Body of pancreas (tissue), 4 donors: ENCODE measurements at places on chromosomes 1 and 21.
A peak's percentile ranks its signal among the peaks of the same experiment; 100 is the strongest.

GRCh38 chr21:19844334-19844733, 1153.9 kb upstream of the NCAM2 start:
- no peaks in the 10 kb centered on the region for H3K4me1 ChIP-seq
- H3K27me3 ChIP-seq: no peaks in the 10 kb centered on the region
- H3K36me3 ChIP-seq: no peaks in the 10 kb centered on the region
- no peak for DNase-seq
- H3K27ac ChIP-seq: no peak overlapping the region

GRCh38 chr1:226001963-226002666, 3.0 kb upstream of the SDE2 start:
- H3K4me1 ChIP-seq: peaks cover 48% of the 10 kb centered on the region
- DNase-seq: peak; percentile 66
- H3K4me3 ChIP-seq: no peak overlapping the region
- no peaks in the 10 kb centered on the region for H3K27me3 ChIP-seq
- no peaks in the 10 kb centered on the region for H3K36me3 ChIP-seq

GRCh38 chr1:19622204-19622603, 21.9 kb upstream of the NBL1 start:
- no peak overlapping the region for H3K4me3 ChIP-seq
- H3K27me3 ChIP-seq: no peaks in the 10 kb centered on the region
- DNase-seq: no peak
- peaks cover 30% of the 10 kb centered on the region for H3K4me1 ChIP-seq
- no peak overlapping the region for H3K27ac ChIP-seq

DNA sequence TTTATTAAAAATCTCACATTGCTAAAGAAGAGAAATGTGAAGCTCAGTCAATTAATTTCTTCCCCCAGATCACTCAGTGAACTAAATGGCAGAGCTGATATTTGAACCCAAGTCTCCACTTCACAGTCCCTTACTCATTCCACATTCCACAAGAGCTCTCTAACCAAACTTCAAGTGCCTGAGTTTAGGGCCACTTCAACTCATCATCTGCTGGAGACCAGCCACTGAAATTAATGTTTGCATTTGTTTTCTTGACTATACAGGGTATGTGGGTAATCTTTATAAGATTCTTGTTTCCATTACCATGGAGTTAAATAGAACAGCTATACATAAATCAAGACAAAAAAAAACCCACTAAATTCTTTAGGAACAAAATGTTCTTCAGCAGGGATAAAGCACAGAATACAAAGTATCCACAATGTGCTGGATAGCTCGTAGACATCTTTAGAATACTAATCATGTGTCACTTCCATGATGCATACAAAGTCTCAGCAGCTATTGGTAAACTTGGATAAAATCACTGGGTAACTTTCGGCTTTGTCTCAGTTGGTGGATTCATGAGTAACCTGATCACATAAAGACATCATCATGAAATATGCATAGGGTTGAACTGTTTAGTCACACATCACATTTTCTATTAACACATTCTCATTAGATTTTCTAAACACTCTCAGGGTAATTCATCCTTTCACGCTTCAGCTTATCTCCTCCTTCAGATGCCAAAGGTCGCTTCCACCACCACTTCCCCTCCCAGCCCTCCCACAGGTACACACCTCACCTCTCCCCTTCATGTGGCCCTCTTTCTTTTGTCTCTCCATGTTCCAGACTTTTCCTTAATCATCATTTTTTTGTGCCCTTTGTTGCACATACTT, 89.8 kb downstream of the LRRC53 start:
- H3K27me3 ChIP-seq: no peaks in the 10 kb centered on the region
- no peak overlapping the region for H3K4me3 ChIP-seq
- no peaks in the 10 kb centered on the region for H3K4me1 ChIP-seq
- H3K36me3 ChIP-seq: no peaks in the 10 kb centered on the region

- H3K4me3 ChIP-seq: no peak overlapping the region
- no peak overlapping the region for H3K27ac ChIP-seq
Observed at GRCh38 chr1:205458777-205459566, 3.1 kb upstream of the BLACAT1 start.

GRCh38 chr1:185284533-185285276, 32.3 kb downstream of the IVNS1ABP start:
- no peaks in the 10 kb centered on the region for H3K27me3 ChIP-seq
- DNase-seq: no peak
- H3K36me3 ChIP-seq: no peaks in the 10 kb centered on the region
- no peaks in the 10 kb centered on the region for H3K4me1 ChIP-seq
- no peak overlapping the region for H3K27ac ChIP-seq

GRCh38 chr1:75293270-75293669, 159.1 kb downstream of the LHX8 start:
- no peak overlapping the region for H3K4me3 ChIP-seq
- no peak for DNase-seq
- no peaks in the 10 kb centered on the region for H3K36me3 ChIP-seq
- H3K27ac ChIP-seq: no peak overlapping the region
- no peaks in the 10 kb centered on the region for H3K27me3 ChIP-seq

DNA sequence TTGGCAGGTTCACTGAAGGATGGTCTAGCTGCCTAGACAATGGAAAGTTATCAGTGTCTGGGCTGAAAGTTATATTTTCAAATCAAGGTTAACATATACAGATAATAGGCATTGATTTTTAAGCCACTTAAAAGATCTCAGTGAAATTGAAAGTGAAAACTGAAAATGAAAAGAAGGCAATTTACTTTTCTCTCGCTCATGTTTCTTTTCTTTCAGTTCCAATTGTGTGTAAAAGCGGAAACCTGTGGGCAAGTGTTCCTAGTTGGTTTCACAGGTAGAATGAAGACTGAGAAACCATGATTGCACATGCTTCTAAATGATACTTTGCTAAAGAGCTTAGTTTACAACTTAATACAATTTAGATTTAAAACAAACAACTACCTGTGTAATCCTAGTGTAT, 383.7 kb downstream of the ZP4 start:
- H3K27ac ChIP-seq: no peak overlapping the region
- H3K36me3 ChIP-seq: no peaks in the 10 kb centered on the region
- no peak overlapping the region for H3K4me3 ChIP-seq
- no peaks in the 10 kb centered on the region for H3K4me1 ChIP-seq
- DNase-seq: no peak
- no peaks in the 10 kb centered on the region for H3K27me3 ChIP-seq

DNA sequence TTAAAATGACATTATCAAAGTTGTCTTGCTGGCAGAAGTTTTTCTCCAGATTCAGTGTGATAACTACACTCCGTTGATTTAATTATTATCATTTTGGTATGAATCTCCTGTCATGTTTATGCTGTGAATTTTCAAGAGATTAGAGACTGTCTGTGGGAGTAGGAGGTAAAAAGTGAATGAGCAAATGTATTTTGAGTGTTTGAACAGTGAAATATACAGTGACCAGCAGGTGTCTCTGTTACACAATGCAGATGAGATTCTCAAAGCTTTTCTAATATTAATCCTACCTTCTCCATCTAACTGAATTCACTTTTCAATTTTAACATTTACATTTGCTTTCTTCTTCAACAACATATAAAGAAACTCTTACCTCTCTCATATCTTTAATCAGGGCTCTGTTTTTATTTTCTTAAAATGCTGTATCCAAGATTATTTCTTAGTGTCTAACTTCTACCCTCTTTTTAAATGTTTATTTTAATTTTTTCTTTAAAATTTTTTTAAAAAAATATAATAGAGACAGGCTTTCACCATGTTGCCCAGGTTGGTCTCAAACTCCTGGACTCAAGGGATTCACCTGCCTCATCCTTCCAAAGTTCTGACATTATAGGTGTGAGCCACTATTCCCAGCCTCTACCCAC, 20.9 kb upstream of the HSPA13 start:
- no peaks in the 10 kb centered on the region for H3K27me3 ChIP-seq
- no peaks in the 10 kb centered on the region for H3K36me3 ChIP-seq
- no peak overlapping the region for H3K27ac ChIP-seq
- no peaks in the 10 kb centered on the region for H3K4me1 ChIP-seq

DNA sequence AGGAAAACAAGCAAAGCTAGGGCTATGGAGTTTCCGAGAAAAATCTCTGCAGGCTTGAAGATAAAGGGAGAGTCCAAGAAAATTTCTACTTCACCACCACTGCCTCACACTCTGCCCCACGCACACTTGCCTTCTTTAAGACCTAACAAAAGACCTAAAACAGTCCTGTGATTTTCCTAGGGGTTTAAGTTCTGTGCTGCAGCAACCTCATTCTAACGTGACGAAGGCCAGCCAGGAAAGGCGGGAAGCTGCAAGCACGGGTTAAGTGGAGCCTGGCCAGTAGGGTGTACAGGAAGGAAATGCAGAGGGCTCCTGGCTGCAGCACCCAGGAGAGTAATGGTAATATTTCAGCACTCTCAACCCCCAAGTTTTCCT, 1.5 kb downstream of the SPATA6 start:
- peak; percentile 29 for DNase-seq
- peaks cover 26% of the 10 kb centered on the region for H3K4me1 ChIP-seq
- H3K27me3 ChIP-seq: no peaks in the 10 kb centered on the region
- peak overlapping the region; percentile 63 for H3K27ac ChIP-seq

DNA sequence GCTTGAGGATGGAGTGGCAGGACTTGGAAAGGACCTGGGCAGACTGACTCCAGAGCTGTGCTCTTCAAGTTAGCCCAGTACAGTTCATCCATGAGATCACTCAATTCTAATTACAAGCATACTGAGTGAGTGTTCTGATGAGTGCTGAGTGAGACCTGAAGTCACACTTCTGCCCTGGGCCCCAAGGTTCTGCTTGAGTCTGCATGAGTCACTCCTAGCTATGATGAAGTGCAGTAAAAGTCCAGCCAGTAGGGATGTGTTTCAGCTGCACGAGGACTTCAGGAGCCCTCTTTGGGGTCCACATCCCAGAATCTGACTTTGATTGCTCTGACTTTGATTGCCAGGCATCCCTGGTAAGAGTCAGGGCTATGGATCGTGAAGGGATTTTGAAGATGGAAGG, 35.8 kb downstream of the PLEKHA6 start:
- no peak overlapping the region for H3K27ac ChIP-seq
- no peaks in the 10 kb centered on the region for H3K27me3 ChIP-seq
- H3K4me1 ChIP-seq: no peaks in the 10 kb centered on the region
- no peak for DNase-seq
- H3K4me3 ChIP-seq: no peak overlapping the region
- H3K36me3 ChIP-seq: no peaks in the 10 kb centered on the region
